ENCODE measurements at places on chromosomes 2 and 18.

GRCh38 chr2:55158111-55158814, 73.8 kb downstream of the CLHC1 start:
- no peak for DNase-seq

- DNase-seq: no peak
Observed at GRCh38 chr2:230226051-230226551, 565 bp downstream of the SP140 start.

- no peak for DNase-seq
Observed at GRCh38 chr2:218009231-218009630, 6.4 kb upstream of the TNS1 start.

DNA sequence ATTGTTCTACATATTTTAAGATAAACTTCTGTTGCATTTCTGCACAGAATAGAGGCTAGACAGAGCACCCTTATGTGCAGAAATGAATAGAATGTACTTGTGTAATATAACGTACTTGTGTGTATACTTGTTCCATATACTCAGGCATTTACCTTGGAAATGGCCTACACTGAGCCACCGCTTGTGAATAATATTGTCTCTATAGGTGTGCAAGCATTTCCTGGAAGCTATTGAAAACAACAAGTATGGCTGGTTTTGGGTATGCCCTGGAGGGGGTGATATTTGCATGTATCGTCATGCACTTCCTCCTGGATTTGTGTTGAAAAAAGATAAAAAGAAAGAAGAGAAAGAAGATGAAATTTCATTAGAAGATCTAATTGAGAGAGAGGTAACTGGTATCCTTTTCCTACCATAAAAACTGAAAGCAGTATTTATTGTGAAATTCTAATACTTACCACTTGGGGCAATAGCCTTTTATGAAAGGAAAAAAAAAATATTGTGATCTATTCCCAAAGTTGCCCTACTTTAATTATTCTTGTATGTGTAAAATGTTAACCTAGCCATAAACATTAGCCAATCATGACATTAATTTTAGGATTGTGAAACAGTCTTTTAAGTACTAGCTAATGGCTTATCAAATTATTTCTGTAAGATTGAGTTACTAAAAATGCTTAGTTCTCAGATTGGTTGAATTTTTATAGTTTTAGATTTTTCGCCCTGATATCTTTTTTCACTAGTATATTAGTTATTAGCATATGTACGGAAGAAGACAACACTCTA, 18.0 kb downstream of the ZC3H15 start:
- DNase-seq: peak; percentile 14

DNA sequence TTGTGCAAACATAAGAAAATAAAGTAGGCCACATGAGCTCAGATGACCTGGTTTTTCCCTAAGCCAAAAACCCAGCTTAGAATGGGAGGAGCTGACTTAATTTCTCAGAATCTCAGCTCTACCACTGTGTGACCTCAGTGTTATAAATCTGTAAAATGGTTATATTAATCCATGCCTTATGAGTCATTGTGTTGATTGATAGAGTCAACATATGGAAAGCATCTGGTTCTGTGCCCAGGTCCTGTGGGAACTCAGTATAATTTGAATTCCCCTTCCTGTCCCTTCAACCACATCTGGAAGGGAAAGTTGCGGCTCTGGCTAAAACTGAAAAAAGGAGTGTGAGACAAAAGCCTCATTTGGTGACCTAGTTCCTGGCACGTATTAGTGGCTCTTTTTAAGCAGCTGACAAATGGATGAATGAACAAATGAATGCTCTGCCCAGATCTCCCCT, 25.7 kb downstream of the TMEM177 start:
- no peak for DNase-seq

DNA sequence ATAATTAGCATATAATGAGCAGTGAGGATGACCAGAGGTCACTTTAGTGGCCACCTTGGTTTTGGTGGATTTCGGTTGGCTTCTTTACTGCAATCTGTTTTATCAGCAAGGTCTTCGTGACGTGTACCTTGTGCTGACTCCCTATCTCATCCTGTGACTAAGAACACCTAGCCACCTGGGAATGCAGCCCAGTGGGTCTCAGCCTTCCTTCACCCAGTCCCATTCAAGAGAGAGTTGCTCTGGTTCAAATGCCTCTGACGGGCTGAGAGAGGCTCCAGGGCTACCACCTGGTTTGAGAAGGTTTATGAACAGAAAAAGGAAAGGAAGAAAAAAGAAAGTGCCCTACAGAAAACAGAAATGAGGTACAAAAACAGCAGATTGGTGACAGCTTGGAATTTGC, 738.7 kb downstream of the SOCS6 start:
- no peak for DNase-seq
